ENCODE measurements at places on chromosomes 13 and 19.

DNA sequence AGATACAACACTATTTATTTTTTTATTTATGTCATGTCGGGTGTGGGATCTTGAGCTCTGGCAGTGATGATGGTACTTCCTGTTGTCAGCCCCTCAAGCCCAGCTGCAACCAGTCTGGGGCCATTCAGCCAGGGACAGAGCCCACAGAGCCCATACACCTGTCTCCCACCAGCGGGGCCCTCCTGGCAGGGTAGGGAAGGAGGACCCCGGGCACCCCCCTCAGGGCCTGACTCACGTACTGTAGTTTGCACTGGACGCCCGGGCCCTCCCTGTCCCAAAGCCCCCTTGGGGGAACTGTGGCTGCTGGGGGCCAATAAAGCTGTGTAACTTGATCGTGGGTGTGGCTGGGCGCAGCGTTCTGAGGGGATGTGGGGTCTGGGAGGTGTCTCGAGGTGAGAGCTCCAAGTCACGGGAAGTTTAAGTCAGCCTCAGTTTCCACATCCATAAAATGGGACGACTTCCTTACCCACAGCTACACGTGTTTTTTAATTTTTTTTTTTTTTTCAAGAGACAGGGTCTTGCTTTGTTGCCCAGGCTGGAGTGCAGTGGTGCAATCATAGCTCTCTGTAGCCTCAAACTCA, 9.5 kb downstream of the ATG4D start:
- peak; percentile 17 for ATAC-seq

DNA sequence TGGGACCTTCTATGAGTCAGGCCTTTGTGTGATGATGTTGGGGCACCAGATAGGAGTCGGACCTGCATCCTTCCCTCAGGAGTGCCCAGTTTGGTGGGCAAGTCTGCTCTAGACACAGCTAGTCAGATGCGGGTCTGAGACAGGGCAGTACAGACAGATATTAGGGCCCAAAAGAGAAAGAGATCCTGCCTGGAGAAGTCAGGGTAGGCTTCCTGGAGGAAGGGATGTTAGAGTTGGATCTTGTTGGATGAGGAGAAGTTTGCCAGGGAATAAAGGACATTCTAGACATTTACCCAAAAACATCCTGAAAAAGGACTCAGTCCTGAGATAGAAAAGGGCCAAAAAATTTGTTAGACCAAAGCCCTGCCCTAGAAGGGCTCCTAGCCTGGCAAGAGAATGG, 17.2 kb downstream of the VRK3 start:
- ATAC-seq: no peak

DNA sequence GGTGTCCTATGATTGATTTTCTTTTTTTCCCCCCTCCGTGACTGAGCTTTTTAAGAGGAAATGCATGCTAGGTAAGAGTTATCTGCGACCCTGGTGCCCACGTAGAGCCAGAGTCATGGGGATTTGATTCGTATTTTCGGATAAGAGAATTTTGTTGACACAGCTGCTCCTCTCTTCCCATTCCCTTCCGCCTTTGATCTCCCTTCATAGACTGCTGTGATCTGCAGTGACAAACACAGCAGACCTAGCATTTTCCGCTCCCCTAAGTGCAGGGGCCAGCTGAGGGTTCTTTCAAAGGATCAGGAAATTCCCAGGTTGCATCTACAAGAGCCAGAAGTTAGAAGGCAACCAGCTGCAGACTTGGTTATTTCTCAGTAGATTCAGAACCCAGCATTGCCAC, 70.5 kb downstream of the ZNF568 start:
- no peak for ATAC-seq

- no peak for ATAC-seq
These were observed 21.5 kb downstream of the EPN1 start for GRCh38 chr19:55696301-55697068.

GRCh38 chr13:92682832-92683517, 543.6 kb upstream of the GPC6 start:
- ATAC-seq: no peak

DNA sequence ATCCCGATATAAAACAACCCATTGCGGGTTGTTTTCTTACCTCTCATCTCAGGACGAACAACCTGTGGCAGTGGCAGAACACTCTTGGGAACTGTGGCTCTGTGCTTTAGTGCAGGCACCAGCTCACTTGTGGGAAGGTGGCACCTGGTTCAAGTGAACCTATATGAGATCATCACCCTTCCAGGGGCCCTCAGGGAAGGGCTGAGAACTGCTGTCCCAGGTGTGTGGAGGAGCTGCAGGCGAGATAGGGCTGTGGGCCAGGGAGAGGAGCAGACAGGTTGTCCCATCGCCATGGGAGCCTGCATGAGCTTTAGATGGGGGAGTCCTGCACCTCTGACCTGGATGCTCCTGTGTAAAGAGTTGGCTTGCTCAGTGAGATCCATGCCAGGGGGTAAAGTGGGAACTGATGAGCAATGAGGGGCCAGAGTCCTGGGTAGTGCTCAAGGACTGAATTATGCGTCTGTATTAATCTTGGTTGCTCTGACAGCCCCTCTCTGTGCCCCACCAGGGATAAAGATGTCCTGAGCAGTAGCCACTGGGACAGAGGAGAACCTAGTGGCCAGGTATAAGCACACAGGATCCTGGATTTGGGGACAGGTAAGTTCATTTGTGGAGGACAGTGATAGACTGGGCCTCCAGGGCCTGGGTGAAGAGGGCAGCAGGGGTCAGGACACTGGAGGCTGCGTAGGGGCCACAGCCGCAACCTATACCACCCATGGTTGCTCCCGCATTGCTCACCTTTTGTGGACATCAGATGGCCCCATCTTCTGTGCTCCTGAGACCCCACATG, 8.7 kb downstream of the CEACAM4 start:
- ATAC-seq: no peak

DNA sequence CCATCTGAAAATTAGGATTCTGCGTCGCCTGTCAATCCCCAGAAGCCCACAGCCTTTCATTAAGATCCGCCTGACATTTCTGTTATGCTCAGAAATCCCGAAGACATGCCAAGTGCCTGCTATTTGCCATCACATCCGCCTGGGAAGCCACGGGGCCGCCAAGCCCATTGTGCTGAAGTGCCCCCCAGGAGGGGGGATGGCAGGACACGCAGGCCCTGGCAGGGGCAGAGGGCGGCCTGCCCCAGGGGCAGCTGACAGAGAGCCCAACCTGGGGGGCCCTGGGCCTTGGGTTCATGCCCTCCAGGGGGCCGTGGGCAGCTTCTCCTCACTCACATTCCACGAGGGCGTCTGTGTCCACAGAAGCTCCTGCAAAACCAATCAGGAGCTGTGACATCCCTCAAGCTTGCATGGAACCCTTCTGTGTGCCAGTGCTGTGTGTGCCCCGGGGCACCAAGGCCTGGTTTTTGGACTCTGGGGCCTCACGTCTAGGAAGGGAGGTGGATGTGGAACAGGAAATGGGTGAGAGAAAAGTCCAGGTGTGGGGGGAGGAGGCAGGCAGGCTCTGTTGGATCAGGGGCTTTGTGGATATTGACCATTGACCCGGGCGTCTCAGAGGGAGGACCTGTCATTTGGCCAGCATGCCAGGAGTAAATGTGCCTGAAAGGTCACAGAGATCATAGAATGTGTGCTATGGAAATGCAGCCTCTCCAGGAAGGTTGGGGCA, 122.9 kb downstream of the URI1 start:
- ATAC-seq: no peak

DNA sequence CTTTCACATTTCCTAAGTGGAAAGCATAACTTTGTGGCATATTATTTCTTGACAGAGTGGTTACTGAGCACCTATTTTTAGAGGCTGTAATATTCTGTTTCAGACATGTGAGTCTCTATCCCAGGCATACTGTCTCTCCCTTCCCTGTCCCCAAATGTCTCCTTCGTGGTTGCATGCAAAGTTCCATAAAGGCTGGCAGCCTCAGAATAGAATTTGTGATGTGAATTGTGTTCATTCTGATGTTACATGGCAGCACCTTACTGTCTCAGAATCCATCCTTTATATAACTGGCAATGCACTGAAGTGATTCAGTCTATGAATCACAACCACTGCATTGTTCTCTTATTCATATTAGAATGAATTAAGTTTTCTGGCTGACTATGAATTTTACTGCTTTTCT, 89.0 kb upstream of the SLC7A1 start:
- peak; percentile 57 for ATAC-seq

- ATAC-seq: no peak
These were observed 9.6 kb downstream of the C19orf25 start for GRCh38 chr19:1469255-1470054.

DNA sequence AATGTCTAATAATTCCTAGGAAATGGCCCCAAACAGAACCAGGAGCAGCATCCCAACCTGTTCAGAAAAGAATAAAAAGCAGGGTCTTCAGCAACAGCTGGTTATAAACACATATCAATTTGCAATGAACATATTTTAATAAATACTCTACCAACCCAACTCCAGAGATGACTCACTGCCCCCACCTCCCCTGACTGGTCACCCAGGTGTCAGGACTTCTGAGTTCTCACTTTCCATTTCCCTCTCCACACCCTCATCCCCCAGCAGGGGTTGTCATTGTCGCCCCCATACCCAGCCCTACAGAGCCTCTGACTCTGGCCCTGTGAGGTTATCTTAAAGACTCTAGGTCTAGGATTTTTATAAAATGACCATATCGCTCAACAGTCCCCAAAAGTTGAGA, 6.9 kb downstream of the SERPINE3 start:
- ATAC-seq: no peak

- no peak for ATAC-seq
These were observed 73.5 kb downstream of the STK24 start for GRCh38 chr13:98503175-98504028.

DNA sequence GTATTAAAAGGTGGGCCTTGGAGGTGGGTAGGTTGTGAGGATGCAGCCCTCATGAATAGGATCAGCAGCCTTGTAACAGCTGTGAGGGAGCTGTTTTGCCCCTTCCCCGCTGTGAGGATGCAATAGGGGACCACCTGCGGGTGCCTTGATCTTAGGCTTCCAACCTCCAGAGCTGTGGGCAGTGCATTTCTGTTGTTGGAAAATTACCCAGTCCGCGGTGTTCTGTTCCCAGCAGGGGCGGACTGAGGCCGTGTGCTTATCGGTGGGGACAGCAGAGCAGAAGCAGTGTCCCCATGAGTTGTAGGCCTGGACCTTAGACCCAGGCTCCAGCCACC, 54.8 kb upstream of the TEX29 start:
- no peak for ATAC-seq

- ATAC-seq: no peak
These were observed at the start of gene FOXA3 for GRCh38 chr19:45863840-45864628. FOXA3 (plus strand) TSS chr19:45864326; CDS start chr19:45864457, 131 bp downstream.

- no peak for ATAC-seq
These were observed 99.6 kb upstream of the MBNL2 start for GRCh38 chr13:97122381-97122996.

DNA sequence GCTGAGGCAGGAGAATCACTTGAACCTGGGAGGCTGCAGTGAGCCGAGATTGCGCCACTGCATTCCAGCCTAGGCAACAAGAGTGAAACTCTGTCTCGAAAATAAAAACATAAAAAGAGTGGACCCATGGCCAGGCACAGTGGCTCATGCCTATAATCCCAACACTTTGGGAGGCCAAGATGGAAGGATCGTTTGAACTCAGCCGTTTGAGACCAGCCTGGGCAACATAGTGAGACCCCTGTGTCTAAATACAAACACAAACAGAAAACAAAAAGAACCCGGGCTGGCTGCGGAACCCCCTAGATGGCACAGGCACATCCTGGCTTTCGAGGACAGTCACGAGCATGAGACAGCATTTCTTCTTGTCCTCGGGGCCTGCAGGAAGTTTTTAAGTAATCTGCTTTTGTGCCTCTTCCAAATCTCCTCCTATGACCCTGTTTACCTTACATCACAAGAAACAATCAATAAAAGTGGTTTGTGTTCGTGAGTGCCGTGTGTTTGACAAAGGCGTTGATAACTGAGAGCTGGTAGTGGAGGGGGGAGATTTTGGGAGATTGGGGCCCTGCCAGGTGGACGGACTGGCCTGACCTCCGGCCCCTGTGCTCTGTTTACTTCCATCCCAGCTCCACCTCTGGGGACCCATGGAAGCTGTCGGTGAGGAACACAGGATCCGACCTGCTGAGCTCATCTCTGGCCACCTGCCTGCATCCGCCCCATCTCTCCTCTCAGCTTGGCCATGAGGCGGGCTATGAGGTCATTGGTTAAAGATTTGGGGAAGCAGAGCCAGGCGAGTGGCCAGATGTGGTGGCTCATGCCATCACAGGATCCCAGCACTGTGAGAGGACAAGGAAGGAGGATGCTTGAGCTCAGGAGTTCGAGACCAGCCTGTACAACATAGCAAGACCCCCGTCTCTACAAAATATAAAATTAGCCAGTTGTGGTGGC, 5.9 kb upstream of the GDF15 start:
- ATAC-seq: peak; percentile 65

DNA sequence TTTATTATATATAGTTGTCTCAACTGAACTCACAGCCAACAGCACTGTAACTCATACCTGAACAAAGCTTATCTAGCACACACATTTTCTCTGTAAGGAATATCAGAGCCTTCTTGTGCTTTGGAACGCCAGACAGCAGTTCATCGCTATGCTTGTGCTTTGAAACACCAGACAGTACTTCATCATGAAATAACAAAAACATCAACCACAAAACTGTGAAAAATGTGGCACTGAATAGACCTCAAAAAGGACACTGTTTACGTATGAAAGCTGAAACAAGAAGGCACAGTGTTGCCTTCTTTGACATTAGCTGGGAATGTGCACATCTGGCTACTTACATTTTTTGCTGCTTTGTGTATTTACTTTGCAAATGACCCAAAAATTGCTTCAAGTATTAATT, 160.2 kb downstream of the PDS5B start:
- ATAC-seq: no peak

- no peak for ATAC-seq
These were observed 169.1 kb upstream of the SOX1 start for GRCh38 chr13:111897846-111898215.

DNA sequence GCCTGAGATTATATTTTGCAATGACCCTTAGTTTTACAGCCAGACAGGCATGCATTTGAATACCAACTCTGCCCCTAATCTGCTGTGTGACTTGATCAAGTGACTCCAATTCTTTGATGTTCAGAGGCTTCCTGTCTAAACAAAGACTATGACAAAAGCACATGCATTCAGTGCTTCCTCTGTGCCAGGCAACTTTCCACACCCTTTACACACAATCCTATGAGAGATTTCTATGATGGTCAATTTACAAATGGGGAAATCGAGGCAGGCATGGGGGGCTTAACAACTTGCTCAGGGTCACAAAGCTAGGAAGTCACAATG, 3.7 kb upstream of the LYPD3 start:
- ATAC-seq: no peak

DNA sequence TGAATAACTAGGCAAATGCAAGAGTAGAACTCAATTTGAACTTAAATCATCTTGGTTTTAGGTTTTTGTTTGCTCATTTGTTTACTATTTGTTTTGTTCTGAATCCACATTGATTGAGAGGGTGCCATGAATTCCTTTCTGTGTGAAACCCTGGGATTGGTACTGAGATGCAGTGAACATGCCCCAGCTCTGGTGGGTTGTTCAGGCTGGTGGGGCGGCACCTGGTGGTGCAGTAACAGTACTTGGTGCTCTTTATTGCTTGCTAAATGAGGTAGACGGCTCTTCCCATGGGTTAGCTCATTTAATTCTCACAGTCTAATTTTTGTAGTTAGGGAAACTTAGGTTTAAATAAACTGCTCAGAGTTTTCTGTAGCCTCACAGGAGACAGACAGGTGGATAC, 48.4 kb downstream of the WASF3 start:
- no peak for ATAC-seq
